Cardiac muscle cell (in vitro differentiated cells and primary cell): ENCODE measurements at places on chromosomes 16 and 17. TPM values are rescaled to one million over a fixed set of nuclear protein-coding genes. Genes with fewer than 3 reads are reported as not detected.

The ZPBP2 gene
- not detected in 2 replicates for polyA plus RNA-seq

DNA sequence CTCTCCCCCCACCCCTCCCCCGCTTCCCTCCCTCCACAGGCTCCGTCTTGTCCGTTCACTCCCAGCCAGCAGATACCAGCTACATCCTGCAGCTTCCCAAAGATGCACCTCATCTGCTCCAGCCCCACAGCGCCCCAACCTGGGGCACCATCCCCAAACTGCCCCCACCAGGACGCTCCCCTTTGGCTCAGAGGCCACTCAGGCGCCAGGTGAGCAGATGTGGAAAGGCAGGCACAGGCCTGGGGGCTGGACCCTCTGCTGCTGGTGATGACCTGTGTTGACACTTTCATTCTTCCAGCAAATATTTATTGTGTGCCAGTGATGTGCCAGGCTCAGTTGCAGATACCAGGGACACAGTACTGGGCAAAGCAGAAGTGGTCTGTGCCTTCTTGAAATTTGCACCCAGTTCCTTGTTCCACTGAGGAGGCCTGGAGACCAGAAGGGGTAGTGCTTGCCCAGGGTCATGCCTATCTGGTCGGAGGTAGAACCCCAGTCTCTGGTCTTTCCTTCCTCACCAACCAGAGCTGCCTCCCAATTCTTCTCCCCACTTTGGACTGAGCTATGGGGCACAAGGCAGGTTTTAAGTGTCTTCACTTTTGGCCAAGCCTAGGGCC, 10.3 kb upstream of the ABCC3 start:
- H3K4me1 ChIP-seq = peaks cover 32% of the 10 kb centered on the region
- no peak for DNase-seq
- no peak overlapping the region for H3K27ac ChIP-seq
- H3K27me3 ChIP-seq = no peaks in the 10 kb centered on the region
- no peaks in the 10 kb centered on the region for H3K36me3 ChIP-seq

GRCh38 chr17:43956222-43956621, 2.5 kb upstream of the PYY start:
- DNase-seq = no peak
- H3K4me1 ChIP-seq = no peaks in the 10 kb centered on the region
- no peak overlapping the region for H3K27ac ChIP-seq
- H3K27me3 ChIP-seq = peaks cover 29% of the 10 kb centered on the region

GRCh38 chr17:259341-259976, 78.0 kb upstream of the DOC2B start:
- H3K4me3 ChIP-seq = no peak overlapping the region
- H3K27me3 ChIP-seq = no peaks in the 10 kb centered on the region
- no peak for DNase-seq
- H3K36me3 ChIP-seq = peaks cover 8% of the 10 kb centered on the region
- H3K4me1 ChIP-seq = peaks cover 2% of the 10 kb centered on the region

The CNTD1 gene
- 2.5 and 3.9 TPM in 2 replicates for polyA plus RNA-seq
